Purkinje cell (primary cell): ENCODE measurements at places on chromosomes 3 and 15. TPM values are rescaled to one million over a fixed set of nuclear protein-coding genes. Genes with fewer than 3 reads are reported as not detected.

The AQP9 gene
- polyA plus RNA-seq: not detected in 2 replicates

The CEMIP gene
- polyA plus RNA-seq: 0.24 and 2.6 TPM in 2 replicates

The NR2E3 gene
- 1.3 and 1.5 TPM in 2 replicates for polyA plus RNA-seq

The HPS3 gene
- polyA plus RNA-seq: 16.9 and 18.3 TPM in 2 replicates

The PLSCR2 gene
- 9.1 and 10.3 TPM in 2 replicates for polyA plus RNA-seq

The MASP1 gene
- polyA plus RNA-seq: 1.0 and 2.8 TPM in 2 replicates

The PARP15 gene
- polyA plus RNA-seq: 2.2 and 2.7 TPM in 2 replicates

The ACKR4 gene
- polyA plus RNA-seq: not detected in 2 replicates

The LRRN1 gene
- 58.5 and 59.6 TPM in 2 replicates for polyA plus RNA-seq

The COX17 gene
- 326 and 458 TPM in 2 replicates for polyA plus RNA-seq

The NEDD4 gene
- polyA plus RNA-seq: 0.21 TPM in 1 of 2 replicates, not detected in the other

The TRMT10C gene
- polyA plus RNA-seq: 72.9 and 97.8 TPM in 2 replicates

The WNT7A gene
- polyA plus RNA-seq: 0.69 TPM in 1 of 2 replicates, not detected in the other

The TGM4 gene
- polyA plus RNA-seq: not detected in 2 replicates

The ADAMTS17 gene
- polyA plus RNA-seq: 2.1 TPM in 1 of 2 replicates, not detected in the other

The CLDN1 gene
- not detected in 2 replicates for polyA plus RNA-seq

The MUC20 gene
- polyA plus RNA-seq: 2.7 and 3.4 TPM in 2 replicates

The AGBL1 gene
- not detected in 2 replicates for polyA plus RNA-seq

The CCR2 gene
- polyA plus RNA-seq: not detected in 2 replicates

The WDR72 gene
- not detected in 2 replicates for polyA plus RNA-seq
